ENCODE measurements at places on chromosomes 5 and 9.

DNA sequence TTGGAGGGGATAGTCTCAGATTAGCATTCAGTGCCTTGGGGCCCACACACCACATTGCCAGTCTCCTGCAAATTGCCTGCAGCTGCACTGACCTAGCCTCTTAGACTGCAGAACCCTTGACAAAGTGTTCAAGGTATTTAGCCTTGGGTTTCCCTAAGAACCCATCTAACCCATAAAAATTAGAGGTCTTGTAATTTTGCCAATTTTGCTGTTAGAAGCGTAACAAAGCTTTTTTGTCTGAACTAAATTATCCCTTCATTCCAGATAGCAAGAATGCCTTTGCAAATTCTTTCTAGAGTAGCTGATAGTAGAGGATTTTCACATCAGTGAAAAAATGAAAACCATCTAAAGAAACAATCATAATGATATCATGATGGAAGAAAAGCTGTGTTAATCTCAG lies 74.0 kb upstream of the CCNG1 start:
- no peak overlapping the region for H3K27ac ChIP-seq
- H3K4me3 ChIP-seq: no peak overlapping the region

DNA sequence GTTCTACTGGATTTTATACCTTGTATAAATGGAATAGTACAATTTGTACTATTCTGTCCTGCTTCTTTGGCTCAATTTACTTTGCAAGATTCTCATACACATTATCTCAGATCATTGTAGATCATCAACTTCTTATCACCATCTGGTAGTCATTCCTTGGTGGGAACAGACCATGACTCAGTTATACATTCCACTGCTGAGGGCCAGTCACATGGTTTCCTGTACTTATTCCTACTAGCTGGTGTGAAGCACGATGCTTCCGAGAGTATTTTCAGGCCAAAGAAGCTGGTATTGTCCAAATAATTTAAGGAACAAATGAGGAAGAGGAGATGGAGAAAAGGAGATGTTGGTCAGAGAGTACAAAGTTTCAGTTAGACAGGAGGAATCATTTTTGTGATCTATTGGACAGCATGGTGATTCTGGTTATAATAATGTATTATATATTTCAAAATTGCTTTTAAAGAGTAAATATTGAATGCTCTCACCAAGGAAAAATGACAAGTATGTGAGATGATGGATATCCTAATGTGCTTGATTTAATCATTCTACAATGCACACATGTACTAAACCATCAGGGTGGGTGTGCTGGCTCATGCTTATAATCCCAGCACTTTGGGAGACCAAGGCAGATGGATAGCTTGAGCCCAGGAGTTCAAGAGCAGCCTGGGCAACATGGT lies 124.1 kb downstream of the SYK start:
- DNase-seq: no peak
- H3K27ac ChIP-seq: no peak overlapping the region
- H3K27me3 ChIP-seq: no peaks in the 10 kb centered on the region
- no peaks in the 10 kb centered on the region for H3K36me3 ChIP-seq
- no peaks in the 10 kb centered on the region for H3K4me1 ChIP-seq

GRCh38 chr5:55680353-55680752 lies 31.8 kb downstream of the SLC38A9 start:
- no peak for DNase-seq
- H3K4me3 ChIP-seq: no peak overlapping the region
- no peaks in the 10 kb centered on the region for H3K27me3 ChIP-seq
- H3K36me3 ChIP-seq: no peaks in the 10 kb centered on the region

DNA sequence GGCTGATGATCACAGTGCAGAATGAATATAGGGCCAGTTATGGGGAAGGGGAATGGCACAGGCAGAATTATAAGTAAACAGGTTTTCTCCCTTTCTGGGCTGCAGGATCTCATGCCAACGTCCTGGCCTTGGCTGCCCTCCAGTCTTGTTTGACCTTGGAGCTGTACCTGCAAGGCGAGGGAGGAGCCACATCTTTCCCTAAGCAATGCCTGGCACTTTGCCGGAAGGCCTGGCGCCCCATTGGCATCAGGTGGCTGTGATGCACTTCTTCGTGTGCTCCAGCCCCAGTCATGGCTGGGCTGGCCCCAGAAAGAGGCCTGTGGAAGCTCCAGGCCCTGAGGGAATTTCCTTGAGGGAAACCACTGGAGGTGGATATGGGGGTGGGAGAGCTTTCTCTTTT lies 16.7 kb upstream of the IQGAP2 start:
- H3K36me3 ChIP-seq: no peaks in the 10 kb centered on the region
- no peak overlapping the region for H3K27ac ChIP-seq
- no peaks in the 10 kb centered on the region for H3K27me3 ChIP-seq
- DNase-seq: no peak
- H3K4me3 ChIP-seq: no peak overlapping the region

DNA sequence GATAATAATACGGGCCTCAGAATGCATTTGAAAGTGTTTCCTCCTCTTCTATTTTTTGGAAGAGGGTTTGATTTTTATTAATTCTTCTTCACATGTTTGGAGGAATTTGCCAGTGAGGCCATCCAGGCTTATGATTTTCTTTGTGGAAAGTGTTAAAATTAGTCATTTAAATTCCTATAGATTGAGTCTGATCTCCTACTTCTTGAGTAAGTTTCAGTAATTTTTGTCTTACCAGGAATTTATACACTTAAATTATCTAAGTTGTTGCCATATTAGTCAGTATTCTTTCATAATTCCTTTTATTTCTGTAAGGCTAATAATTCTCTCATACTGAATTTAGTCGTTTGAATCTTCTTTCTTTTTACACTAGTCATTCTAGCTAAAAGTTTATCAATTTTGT lies 25.2 kb upstream of the HAPLN1 start:
- H3K27ac ChIP-seq: no peak overlapping the region
- H3K4me3 ChIP-seq: no peak overlapping the region
- no peaks in the 10 kb centered on the region for H3K27me3 ChIP-seq
- H3K36me3 ChIP-seq: no peaks in the 10 kb centered on the region

DNA sequence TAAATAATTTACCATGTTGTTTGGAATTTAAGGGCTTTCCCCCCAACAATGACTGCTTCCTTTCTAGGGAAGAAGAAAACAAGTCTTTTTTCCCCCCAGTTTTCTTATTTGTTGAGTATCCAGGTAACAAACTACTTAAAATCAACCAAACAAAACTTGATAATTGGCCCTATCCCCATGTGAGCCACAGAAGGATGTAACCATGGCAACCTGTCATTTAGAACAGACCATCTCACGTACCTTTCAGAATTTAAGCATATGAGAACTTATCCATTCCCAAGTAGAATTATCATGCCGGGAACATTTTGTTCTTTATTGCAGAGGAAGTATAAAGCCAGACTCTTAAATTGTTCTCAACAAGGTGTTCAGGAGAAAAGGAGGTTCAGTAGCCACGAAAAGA lies 392.3 kb downstream of the CETN3 start:
- no peak overlapping the region for H3K27ac ChIP-seq
- DNase-seq: no peak
- no peaks in the 10 kb centered on the region for H3K27me3 ChIP-seq
- no peak overlapping the region for H3K4me3 ChIP-seq
- H3K36me3 ChIP-seq: no peaks in the 10 kb centered on the region

DNA sequence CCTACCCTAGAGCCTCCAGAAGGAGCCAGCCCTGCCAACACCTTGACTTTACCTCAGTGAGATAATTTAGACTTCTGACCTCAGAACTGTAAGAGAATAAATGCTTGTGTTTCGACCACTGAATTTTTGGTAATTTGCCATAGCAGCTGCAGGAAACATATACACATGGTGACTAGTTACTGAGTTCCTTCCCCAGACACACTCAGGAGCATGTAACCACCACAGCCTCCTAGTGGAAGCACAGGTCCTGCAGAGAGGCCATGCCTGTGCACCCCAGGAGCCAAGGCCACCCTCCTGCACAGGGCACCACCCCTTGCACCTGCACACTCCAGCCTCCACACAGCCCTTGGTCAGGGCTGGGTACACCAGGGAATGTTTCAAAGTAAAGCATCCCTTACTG lies 7.6 kb upstream of the CAMSAP1 start:
- no peak for DNase-seq
- H3K27ac ChIP-seq: no peak overlapping the region
- H3K36me3 ChIP-seq: no peaks in the 10 kb centered on the region
- no peaks in the 10 kb centered on the region for H3K4me1 ChIP-seq
- H3K4me3 ChIP-seq: no peak overlapping the region

GRCh38 chr9:89394412-89394811 lies 76.1 kb downstream of the SECISBP2 start:
- H3K4me1 ChIP-seq: no peaks in the 10 kb centered on the region
- no peaks in the 10 kb centered on the region for H3K27me3 ChIP-seq
- peaks cover 3% of the 10 kb centered on the region for H3K36me3 ChIP-seq
- no peak overlapping the region for H3K27ac ChIP-seq
- no peak for DNase-seq
- H3K4me3 ChIP-seq: no peak overlapping the region

- H3K4me1 ChIP-seq: peaks cover 39% of the 10 kb centered on the region
- H3K27ac ChIP-seq: no peak overlapping the region
- H3K36me3 ChIP-seq: no peaks in the 10 kb centered on the region
- H3K4me3 ChIP-seq: no peak overlapping the region
- no peaks in the 10 kb centered on the region for H3K27me3 ChIP-seq
Measured at GRCh38 chr5:10311595-10312425, 4.1 kb upstream of the CMBL start.

- H3K36me3 ChIP-seq: no peaks in the 10 kb centered on the region
- no peak overlapping the region for H3K4me3 ChIP-seq
- no peak overlapping the region for H3K27ac ChIP-seq
- no peaks in the 10 kb centered on the region for H3K4me1 ChIP-seq
- H3K27me3 ChIP-seq: no peaks in the 10 kb centered on the region
Measured at GRCh38 chr9:84121991-84122523, 141.5 kb downstream of the RMI1 start.

- peak; percentile 73 for DNase-seq
- peaks cover 10% of the 10 kb centered on the region for H3K4me1 ChIP-seq
- H3K27me3 ChIP-seq: no peaks in the 10 kb centered on the region
- H3K36me3 ChIP-seq: no peaks in the 10 kb centered on the region
- H3K27ac ChIP-seq: peak overlapping the region; percentile 47
Measured at GRCh38 chr9:93003552-93004407, 54.7 kb upstream of the SUSD3 start.

GRCh38 chr5:180079702-180080466 lies 8.3 kb upstream of the RNF130 start:
- no peaks in the 10 kb centered on the region for H3K27me3 ChIP-seq
- H3K4me3 ChIP-seq: no peak overlapping the region
- H3K36me3 ChIP-seq: no peaks in the 10 kb centered on the region

GRCh38 chr5:127518319-127518621 lies 830 bp downstream of the PRRC1 start:
- H3K27me3 ChIP-seq: no peaks in the 10 kb centered on the region
- peak overlapping the region; percentile 77 for H3K27ac ChIP-seq
- no peak for DNase-seq
- H3K4me1 ChIP-seq: peaks cover 9% of the 10 kb centered on the region
- peak overlapping the region; percentile 95 for H3K4me3 ChIP-seq

DNA sequence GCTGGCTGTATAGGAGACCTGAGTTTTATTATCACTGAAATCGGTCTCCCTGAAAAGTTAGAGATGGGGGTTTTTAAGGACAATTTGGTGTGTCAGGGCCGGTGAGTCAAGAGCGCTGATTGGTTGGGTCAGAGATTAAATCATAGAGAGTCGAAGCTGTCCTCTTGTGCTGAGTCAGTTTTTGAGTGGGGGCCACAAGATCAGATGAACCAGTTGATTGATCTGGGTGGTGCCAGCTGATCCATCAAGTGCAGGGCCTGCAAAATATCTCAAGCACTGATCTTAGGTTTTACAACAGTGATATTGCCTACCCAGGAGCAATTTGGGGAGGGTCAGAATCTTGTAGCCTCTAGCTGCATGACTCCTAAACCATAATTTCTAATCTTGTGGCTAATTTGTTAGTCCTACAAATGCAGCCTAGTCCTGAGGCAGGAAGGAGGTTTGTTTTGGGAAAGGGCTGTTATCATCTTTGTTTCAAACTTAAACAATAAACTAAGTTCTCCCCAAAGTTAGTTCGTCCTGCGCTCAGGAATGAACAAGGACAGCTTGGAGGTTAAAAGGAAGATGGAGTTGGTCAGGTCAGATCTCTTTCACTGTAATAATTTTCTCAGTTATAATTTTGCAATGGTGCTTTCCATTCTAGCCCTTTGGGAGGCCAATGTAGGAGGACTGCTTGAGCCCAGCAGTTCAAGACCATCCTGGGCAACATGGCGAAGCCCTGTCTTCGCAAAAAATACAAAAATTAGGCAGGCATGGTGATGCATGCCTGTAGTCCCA lies 31.6 kb upstream of the RFK start:
- no peaks in the 10 kb centered on the region for H3K27me3 ChIP-seq
- no peak for DNase-seq
- H3K4me3 ChIP-seq: no peak overlapping the region
- H3K4me1 ChIP-seq: no peaks in the 10 kb centered on the region
- H3K27ac ChIP-seq: no peak overlapping the region

DNA sequence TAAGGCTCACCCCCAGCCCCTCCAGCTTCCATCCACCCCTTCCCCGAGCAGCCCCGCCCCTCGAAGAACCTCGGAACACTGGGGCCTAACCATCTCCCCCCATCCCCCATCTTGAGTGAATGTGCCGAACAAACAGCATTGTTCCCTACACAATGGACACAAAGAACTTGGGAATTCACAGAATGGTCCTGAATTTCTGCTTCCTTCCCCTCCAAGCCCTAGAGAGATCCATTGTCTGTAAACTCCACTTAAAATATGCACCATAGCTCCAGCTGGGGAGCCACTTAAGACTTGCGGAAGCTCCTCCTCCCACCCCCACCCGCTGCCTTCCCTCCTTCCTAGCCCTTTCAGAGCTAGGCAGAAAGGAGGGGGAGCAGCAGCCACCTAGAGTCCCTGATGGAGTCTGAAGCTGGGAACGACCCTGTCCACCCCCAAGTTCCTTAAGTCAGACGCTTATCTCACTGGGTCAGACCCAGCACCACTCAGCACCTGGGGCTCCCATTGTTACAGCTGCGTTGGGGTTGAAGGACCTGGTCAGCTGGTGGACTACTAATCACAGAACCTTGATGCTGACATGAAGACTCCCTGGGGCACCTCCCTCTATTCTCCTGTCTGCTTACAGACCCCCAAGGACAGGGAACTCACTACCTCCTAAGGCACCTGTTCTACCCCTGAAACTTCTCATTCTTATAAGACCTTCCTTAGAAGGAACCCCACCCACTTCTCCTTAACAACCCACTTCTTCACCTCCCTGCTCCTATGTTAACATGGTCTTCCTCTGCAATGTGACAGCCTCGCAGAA lies 61.4 kb downstream of the PCDH1 start:
- H3K27ac ChIP-seq: no peak overlapping the region
- no peak overlapping the region for H3K4me3 ChIP-seq
- H3K4me1 ChIP-seq: no peaks in the 10 kb centered on the region
- DNase-seq: no peak
- H3K27me3 ChIP-seq: no peaks in the 10 kb centered on the region
- no peaks in the 10 kb centered on the region for H3K36me3 ChIP-seq

- no peak overlapping the region for H3K4me3 ChIP-seq
- no peaks in the 10 kb centered on the region for H3K27me3 ChIP-seq
- no peak for DNase-seq
Measured at GRCh38 chr5:41834506-41834905, 35.7 kb downstream of the OXCT1 start.
